ENCODE measurements at places on chromosomes 4 and X.

- DNase-seq: no peak
Measured at GRCh38 chr4:124427095-124427767, 285.3 kb downstream of the ANKRD50 start.

GRCh38 chr4:67727124-67727850 is 26.3 kb upstream of the UBA6 start:
- DNase-seq: no peak

DNA sequence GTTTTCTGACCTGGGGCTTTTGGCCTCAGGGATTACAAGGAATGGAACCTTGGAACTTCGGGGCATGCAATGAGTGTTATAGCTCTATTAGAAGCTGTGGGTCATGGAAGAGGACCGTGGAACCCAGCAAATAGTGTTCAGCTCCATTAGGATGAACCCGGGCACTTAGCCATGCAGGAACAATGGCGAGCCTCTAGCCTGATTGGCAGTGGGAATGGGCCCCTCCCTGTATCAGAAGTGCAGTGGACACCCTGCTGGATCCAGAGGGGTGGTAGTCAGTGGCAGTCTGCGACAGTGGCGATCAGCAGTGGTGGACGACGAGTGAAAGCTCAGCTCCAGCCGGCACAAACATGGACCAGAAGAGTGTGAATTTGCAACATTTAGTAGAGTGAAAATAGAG is 315.4 kb upstream of the TECRL start:
- DNase-seq: no peak

DNA sequence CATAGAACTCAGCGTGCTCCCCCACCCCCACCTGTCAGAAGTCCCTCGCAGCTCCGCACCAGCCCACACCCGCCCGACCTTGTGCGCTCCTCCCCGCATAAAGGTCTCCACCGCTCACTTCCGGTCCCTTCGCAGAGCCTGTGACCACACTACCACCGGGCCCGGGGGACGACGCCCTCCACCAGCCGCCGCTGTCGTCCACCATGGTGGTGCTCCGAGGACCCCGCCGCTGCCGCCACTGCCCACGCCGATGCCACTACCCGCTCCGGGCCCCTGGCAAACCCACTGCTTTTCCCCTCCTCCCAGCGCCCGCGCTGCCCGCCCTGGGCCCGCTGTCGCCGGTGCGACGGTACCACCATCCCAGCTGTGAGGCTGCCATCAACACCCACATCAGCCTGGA is 79.8 kb upstream of the LANCL3 start:
- no peak for DNase-seq

All from retina (tissue), 1 donor.